SJSA1 (cell line): ENCODE measurements at places on chromosomes 16 and 17. TPM values are rescaled to one million over a fixed set of nuclear protein-coding genes. Genes with fewer than 3 reads are reported as not detected.

- H3K27ac ChIP-seq = peak within 1 kb of the TSS; percentile 53
- DNase-seq = peak; percentile 55
- H3K4me3 ChIP-seq = peak within 1 kb of the TSS; percentile 86
- peaks cover 18% of the 10 kb centered on the region for H3K4me1 ChIP-seq
These were observed at the start of gene ULK2 for GRCh38 chr17:19867329-19868078. ULK2 (minus strand) TSS chr17:19867936; CDS start chr17:19867417, 519 bp downstream.

DNA sequence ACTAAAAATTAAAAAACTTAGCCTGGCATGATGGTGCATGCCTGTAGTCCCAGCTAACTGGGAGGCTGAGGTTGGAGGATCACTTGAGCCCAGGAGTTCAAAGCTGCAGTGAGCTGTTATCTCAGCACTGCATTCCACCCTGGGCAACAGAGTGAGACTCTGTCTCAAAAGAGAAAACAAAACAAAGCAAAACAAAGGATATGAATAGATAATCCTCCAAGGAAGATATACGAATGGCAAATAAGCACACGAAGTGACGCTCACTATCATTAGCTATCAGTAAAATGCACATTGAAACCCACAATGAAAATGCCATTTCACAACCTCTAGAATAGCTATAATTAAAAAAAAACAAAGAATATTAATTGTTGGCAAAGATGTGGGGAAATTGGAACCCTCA lies 386.2 kb upstream of the CCL2 start:
- no peaks in the 10 kb centered on the region for H3K27me3 ChIP-seq
- no peaks in the 10 kb centered on the region for H3K4me1 ChIP-seq
- no peak for DNase-seq
- H3K4me3 ChIP-seq = no peak overlapping the region

FBXW10 gene
- 0.05 TPM in 1 of 2 replicates, not detected in the other for total RNA-seq

- no peak overlapping the region for H3K4me3 ChIP-seq
- no peak overlapping the region for H3K27ac ChIP-seq
- peaks cover 10% of the 10 kb centered on the region for H3K4me1 ChIP-seq
- H3K27me3 ChIP-seq = no peaks in the 10 kb centered on the region
These were observed 7.4 kb downstream of the ADAD2 start for GRCh38 chr16:84198401-84198800.

- H3K27me3 ChIP-seq = no peaks in the 10 kb centered on the region; the same call in 1 of the 2 replicates
- no peak overlapping the region for H3K27ac ChIP-seq
These were observed 94.1 kb upstream of the SIAH1 start for GRCh38 chr16:48479329-48479728.
